ENCODE measurements at places on chromosomes 7 and 10. TPM values are rescaled to one million over a fixed set of nuclear protein-coding genes. Genes with fewer than 3 reads are reported as not detected.

The C10orf62 gene
- not detected for total RNA-seq

The AP1S1 gene
- 71.3 TPM for total RNA-seq

The TAS2R41 gene
- total RNA-seq: not detected

The CREM gene
- 58.4 TPM for total RNA-seq

The POU6F2 gene
- not detected for total RNA-seq

The HOXA10 gene
- not detected for total RNA-seq

The TMEM176A gene
- 2.3 TPM for total RNA-seq

The WNT8B gene
- total RNA-seq: not detected

The OPALIN gene
- not detected for total RNA-seq

The CARD11 gene
- total RNA-seq: 1.8 TPM

The OPN4 gene
- total RNA-seq: not detected

The MLXIPL gene
- 17.4 TPM for total RNA-seq

GRCh38 chr7:42972699-42973500 lies 40.7 kb downstream of the MRPL32 start:
- peak; percentile 95 for DNase-seq

GRCh38 chr10:102776779-102777456 lies 33.2 kb downstream of the WBP1L start:
- peak; percentile 86 for DNase-seq

GRCh38 chr7:96212474-96212873 lies 109.4 kb downstream of the SLC25A13 start:
- DNase-seq: no peak

DNA sequence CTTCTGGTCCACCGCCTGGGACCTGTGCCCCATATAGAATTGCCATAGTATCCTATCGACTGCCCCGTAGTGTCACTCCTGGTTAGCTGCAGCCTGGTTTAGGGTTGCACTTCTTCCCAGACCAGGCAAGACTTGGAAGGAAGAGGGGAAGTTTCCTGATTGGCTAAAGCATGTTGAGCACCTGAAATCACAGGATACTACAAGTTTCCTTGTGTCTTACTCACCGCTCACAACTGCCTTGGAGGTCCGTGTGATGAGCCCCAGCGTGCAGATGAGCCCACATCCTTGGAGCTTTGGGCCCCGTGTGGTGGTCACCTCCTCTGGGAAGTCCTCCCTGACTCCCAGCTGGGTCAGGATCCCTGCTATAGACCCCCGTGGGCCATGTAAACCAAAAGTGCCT lies 73.9 kb upstream of the GTF2I start:
- DNase-seq: no peak

DNA sequence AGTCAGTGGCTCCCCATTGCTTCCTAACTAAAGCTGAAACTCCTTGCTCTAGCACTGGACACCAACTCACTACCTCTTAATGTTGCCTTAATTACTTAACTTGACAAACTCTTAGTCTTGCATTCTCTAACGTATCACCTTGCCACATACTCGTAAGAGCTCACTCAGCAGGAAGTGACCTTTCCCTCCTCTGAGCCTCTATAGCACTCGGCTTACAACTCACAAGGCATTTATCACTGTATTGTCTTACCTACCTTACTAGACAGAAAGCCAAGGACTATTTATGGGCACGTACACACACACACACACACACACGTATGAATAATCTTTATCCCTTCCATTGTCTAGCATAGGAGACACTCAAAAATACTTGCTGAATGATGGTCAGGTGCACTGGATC lies 21.2 kb downstream of the CEP41 start:
- DNase-seq: no peak

GRCh38 chr10:127971963-127972615 lies 65.2 kb downstream of the PTPRE start:
- DNase-seq: no peak

GRCh38 chr10:77825965-77826364 lies 100.6 kb downstream of the DLG5 start:
- DNase-seq: no peak

DNA sequence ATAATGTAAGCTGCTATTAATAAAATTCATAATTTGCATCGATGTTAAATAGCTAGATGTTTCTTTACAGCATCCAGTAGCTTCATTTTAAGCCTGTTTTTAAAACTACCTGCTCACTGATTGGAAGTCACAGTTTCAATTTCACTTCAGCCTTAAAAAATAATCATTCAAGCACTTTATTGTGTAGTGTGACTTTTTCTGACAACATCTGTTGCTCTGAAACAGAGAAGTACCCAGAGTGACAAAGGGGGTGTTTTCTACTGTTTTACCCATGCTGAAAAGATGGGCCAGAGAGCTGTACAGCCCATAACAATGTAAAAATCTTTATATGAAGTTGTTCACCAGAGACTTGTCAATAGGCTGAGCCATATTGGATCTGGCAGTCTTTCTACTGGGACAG lies 437.2 kb downstream of the MDFIC start:
- no peak for DNase-seq

DNA sequence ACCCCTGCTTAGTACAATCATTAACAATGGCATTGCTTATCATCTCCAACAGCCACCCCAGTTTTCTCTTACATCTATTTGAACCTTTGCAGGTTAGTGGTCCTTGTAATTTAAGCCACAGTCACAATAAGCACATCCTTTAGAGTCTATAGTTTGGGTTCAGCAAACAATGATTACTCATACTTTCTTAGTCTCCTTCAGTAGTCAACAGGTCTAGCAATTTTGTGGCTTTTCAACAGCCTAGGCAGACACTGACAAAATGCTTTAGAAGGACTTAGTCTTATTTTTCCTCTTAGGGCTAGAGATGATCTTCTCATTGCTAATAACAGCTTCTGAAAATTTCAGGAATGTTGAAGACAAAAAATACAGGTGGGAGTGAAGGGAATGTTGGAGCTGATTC lies 32.3 kb upstream of the FAM204A start:
- no peak for DNase-seq

- no peak for DNase-seq
These were observed 96.0 kb downstream of the UPF2 start for GRCh38 chr10:11946652-11947051.

DNA sequence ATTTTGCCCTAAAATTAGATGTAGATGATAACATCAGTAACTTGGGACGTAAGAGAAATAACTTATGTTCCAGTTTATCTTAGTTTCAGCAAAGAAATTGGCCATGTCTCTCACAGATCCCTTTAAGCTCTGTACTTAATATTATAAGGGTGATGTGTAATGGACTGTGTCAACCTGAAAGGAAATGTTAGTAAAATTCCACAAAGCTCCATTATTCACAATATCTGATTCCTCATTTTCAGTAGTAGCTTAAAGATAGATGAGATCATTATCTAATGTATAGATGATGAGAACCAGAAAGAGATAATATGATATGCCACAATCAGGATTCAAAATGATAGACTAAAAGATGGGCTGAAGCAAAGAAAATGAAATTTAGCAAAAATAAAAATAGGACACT lies 316.8 kb upstream of the CHRM2 start:
- no peak for DNase-seq

DNA sequence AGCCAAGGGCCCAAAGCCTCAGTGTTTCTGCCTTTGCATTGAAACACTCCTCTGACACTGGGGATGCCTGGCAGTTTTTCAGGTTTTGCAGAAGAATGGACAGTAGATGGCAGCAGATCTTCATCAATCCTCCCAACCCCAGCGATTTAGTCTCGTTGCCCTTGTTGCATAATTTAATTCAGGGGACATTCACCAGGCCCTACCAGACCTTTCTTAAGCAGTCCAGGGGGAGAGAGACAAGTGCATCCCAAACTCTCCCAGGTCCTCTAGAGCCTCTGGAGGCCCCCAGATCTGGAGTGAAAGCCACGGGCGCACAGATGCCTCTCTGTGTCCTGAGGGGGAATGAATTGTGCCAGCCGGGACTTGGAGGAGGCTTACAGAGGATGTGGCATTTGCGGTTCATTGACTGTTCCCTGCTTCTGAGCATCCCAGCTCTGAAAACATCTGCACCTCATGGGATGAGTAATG lies 29.6 kb downstream of the MINDY4 start:
- peak; percentile 80 for DNase-seq

DNA sequence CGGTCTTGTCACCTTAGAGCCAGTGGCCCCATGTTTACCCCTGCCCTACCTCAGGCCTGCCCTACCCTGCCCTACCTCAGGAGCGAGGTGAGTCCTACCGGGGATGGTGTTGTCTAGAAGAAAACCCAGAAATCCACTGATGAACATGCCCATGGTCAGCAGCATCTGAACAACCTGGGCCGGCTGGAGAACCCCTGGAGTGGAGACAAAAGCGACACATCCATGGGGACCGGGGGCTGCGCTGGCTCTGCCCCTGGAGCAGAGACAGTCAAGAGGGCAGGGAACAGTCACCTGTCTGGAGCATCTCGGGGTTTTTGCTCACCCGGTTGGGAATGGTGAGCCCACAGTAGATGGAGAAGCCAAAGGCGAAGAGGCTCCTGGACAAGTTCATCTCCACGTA lies 36.3 kb downstream of the STRA8 start:
- no peak for DNase-seq
